Smooth muscle cell of the brain vasculature (primary cell): ENCODE measurements at places on chromosomes 5 and 9.

DNA sequence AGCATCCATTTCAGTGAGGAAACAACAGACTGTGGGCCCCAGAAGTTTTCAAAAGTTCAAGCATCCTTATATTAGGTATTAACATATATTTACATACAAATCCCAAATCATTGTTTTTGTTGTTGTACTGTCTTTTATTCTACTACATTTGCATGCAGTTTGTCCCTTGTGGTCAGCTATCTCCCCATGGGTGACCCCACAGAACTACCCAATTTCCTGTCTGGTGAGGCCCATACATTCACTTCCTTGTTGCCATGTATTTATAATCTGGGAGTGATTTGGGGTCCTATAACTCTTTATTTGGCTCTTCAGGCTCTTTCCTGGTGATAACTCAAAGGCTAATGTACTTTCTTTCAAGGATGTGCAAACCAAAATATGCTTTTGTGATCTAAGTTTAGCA is 3.3 kb upstream of the CD180 start:
- DNase-seq = no peak

DNA sequence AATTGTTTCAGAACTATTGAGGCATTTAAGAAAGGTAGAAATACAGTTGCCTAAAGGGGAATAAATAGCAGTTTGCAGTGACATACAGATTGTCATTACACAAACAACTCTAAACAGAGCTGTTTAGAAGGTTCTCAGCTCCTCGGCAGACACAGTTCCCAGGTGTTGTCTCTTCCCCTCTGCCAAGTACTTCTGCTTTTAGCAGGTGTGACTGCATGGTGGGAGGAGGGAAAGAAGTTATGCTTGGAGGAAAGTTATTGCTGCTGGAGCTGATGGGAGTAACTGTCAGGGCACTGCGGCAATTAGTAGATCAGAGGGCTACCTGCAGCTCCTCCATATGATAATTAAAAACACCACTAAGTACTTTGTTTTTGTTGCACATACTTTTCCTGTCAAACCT is 14.5 kb downstream of the EDIL3 start:
- no peak for DNase-seq

GRCh38 chr5:61735531-61735930 is 403.5 kb downstream of the ZSWIM6 start:
- no peak for DNase-seq

GRCh38 chr9:106925392-106925791 is 62.4 kb downstream of the ZNF462 start:
- no peak for DNase-seq

GRCh38 chr9:72332351-72332750 is 32.7 kb downstream of the ZFAND5 start:
- DNase-seq = no peak

DNA sequence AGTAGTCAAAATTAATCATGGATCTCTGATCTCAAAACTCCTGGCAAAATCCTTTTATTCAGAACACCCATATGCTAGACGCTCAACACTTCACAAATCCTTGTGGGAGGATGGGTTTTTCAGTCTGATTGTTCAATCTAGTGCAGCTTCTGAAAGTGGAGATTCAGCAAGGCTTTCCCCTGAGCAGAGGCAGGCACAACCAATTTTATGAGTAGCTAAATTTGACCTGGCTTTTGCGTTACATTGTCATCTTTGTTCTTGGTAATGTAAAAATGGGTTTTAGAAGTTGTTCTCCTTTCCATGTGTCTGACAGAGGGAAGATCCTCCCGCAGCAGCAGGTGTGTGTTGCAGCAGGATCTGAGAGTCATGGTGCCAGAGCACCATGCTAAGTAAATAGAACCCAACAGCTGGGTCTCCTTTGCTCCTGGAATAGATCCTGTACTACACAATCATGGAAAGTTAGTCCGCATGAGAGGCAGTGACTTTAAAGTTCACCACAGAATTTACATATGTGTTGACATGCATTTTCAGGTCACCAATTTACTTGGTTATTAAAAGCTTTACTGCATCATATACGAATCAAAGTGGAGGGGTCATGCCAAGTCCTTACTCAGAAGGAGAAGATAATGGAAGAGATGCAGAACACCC is 70.1 kb upstream of the MEF2C start:
- DNase-seq = no peak

DNA sequence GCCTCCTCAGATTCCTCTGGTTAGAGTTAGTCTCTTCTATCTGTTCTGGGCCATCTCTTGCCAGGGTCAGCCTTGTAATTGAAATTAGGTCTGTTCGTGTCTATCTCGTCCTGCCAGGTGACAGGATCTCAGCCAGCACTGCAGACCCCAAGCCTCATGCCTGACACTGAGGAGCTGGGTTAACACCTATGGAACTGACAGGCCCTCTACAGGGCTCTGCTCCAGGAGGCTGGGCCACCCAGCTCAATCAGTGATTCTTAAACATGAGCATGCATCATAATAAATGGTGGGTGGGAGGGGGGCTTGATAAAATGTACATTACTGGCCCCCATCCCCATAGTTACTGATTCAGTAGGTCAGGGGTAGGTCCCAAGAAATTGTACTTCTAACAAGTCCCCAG is 103.4 kb downstream of the PSD2 start:
- no peak for DNase-seq

- DNase-seq = no peak
Measured at GRCh38 chr9:134725605-134725940, 84.0 kb downstream of the COL5A1 start.

DNA sequence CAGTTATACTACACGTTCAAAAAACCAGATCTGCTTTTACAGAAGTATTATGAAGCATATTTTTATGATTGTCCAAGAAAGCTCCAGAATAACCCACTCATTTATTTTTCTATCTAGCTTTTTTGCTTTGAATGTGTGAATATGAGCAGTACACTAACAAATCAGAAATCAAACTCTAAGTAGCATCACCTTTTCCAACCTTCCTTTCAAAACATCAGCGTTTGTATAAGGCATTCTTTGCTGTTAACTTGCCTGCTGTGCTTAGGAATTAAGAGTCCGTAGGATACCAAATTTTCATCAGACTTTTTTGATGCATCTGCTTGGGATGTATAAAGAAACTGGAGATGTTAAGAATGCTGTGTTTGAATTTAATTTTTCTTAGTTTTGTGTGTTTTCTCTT is 3.8 kb downstream of the TLE4 start:
- DNase-seq = no peak

DNA sequence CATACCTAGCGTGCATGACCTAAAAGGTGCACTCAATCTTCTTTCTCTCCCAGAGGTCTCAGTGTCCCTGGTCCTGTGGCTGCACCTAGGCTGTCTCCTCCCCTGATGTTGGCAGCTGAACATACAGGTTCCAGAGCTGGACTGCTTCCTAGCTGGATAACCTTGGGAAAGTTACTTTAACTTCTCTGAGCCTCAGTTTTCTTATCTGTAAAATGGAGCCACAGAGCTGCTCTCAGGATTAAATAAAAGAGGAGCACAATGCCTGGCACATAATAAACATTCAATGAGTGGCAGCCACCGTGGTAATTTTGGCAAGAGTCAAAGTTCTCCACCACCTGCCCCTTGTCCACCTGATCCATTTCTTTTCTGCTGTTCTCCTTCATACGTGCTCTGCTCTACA is 14.0 kb downstream of the MORN5 start:
- no peak for DNase-seq

DNA sequence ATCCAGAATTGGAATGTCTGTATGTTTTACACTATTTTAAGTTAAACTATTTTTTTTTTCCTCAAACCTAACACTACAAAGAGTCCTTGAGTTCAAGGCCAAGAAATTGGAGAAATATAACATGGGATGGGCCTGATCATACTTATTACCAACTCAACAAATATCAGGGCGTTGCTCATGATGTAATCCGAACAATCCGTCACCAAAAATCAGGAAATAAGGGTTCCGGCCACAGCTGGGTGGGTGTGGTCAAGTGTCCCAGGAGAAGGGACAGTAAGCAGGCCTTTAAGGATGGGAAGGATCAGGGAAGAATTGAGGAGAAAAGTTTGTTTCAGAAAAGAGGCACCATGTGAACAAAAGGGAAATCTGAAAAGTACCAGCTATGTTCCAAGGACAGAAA is 29.8 kb downstream of the MED27 start:
- DNase-seq = no peak

DNA sequence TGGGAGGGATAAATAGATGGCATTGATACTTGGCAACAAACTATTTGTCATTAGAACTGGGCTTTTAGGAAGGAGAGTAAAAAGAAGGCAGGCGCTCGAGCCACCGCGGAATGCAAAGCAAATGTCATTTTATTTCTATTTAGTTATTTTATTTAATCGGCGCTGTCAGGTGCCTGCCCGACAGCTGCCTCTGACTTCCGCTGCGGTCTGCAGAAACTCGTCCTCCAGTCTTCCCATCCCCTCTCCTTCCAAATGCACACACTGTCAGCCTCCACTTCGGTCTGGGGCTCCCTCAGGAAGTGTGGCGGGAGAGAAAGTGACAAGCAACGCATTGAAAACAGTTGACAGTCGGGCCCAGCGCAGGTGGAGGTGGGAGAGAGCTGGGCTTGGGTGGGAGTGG is 29.3 kb downstream of the ASS1 start:
- no peak for DNase-seq

GRCh38 chr5:173925449-173926071 is 37.4 kb downstream of the CPEB4 start:
- peak; percentile 32 for DNase-seq

DNA sequence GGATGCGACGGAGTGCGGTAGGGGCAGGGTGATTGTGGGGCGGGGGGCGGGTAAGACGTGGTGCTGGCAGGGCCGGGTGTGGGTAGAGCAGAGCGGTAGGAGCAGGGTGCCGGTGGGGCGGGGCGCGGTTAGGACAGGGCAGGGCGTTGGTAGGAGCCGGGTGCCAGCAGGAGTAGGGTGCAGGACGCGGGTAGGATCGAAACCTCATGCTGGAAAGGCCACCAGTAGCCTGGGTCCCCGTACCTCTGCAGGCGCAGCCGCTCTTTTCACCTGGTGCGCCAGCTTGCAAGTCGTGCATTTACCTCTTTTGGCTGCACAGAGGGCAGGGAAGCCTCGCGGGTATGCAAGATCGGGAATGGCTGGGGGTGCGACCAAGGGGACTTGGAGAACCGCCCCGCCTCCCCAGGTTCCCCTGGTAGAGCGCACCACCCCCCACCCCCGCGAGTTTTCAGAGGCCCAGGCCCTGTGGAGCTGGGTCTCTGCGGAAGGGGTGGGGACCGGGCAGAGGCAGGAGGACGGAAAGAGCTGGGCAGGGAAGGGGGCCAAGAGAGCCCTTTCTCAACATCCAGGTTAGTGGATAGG is 104.8 kb upstream of the SIMC1 start:
- DNase-seq = no peak
